NCI-H524 (cell line): ENCODE measurements at places on chromosomes 6 and 20.

DNA sequence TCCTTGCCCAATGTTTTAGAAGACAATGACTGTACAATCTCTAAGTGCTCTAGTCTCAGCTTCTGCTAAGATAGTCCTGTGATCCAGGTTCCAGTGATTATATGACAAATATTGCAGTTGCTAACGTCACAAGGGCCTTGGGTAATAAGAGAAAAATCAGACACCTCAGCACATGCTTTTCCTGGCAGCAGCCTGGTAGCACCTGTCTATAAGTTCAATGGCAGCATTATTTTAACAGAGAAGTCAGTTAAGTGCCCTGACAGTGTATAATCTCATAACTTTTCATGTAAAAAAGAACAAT lies 121.3 kb upstream of the BCLAF1 start:
- no peak for DNase-seq

- peak; percentile 83 for DNase-seq
These were observed at the start of gene ECI2 for GRCh38 chr6:4134841-4135664. Gene ECI2 (minus strand): TSS chr6:4135575. CDS start chr6:4135560, 15 bp downstream.

GRCh38 chr6:139446138-139446715 lies 71.8 kb upstream of the CITED2 start:
- DNase-seq = no peak

DNA sequence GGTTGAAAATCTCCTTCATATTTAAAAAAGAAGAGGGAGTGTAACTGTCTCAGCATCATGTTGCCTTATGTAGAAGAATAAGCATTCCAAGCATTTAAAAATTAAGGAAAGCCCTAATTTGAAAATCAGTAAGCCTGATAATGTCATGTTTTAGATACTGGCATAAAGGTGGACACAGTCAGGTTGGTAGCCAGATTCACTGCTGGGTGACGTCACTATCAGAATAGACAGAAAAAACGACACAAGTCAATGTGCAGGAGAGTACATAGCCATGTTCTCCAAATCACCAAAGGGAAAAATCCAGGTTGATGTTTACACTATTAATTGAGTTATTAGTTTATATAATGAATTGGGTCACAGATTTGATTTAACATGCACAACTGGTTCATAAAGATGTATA lies 50.8 kb upstream of the POU3F2 start:
- DNase-seq = no peak

GRCh38 chr6:163323274-163323673 lies 91.2 kb upstream of the QKI start:
- no peak for DNase-seq
